A673 (cell line): ENCODE measurements at places on chromosomes 13 and 19. TPM values are rescaled to one million over a fixed set of nuclear protein-coding genes. Genes with fewer than 3 reads are reported as not detected.

GRCh38 chr13:83008212-83008929 lies 873.9 kb downstream of the SLITRK1 start:
- H3K27me3 ChIP-seq = no peaks in the 10 kb centered on the region
- H3K27ac ChIP-seq = no peak overlapping the region
- DNase-seq = no peak
- H3K4me1 ChIP-seq = no peaks in the 10 kb centered on the region
- no peak overlapping the region for H3K4me3 ChIP-seq
- H3K36me3 ChIP-seq = no peaks in the 10 kb centered on the region

EBI3 gene
- 1.5 and 2.0 TPM in 2 replicates for total RNA-seq

GRCh38 chr19:21323000-21323399 lies 6.2 kb downstream of the ZNF708 start:
- peaks cover 19% of the 10 kb centered on the region for H3K36me3 ChIP-seq
- DNase-seq = no peak
- H3K4me3 ChIP-seq = no peak overlapping the region

GRCh38 chr19:16645140-16645539 lies 14.8 kb downstream of the SMIM7 start:
- no peak for DNase-seq
- peaks cover 71% of the 10 kb centered on the region for H3K36me3 ChIP-seq
- no peaks in the 10 kb centered on the region for H3K4me1 ChIP-seq
- no peaks in the 10 kb centered on the region for H3K27me3 ChIP-seq

DNA sequence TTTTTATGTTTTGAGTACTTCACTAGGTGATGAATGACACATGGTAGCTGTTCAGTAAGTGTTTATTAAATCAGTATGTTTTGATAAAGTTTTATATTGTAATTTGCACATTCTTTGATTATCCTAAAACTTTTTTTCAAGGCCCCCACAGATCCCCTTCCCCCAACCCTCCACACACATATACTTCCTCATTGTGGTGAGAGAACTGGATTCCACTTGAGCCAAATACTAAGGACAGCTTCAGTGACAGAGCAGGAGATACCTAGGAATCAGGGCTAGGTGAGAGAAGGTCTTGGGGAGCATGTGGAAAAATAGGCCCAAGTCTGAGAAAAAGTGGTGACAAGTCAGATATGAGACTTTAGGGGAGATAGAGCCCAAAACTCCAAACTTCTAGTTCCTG lies 174.6 kb downstream of the TDRD3 start:
- H3K36me3 ChIP-seq = peaks cover 7% of the 10 kb centered on the region
- H3K4me3 ChIP-seq = no peak overlapping the region
- DNase-seq = no peak
- H3K27me3 ChIP-seq = no peaks in the 10 kb centered on the region
- peaks cover 35% of the 10 kb centered on the region for H3K4me1 ChIP-seq
- peak overlapping the region; percentile 71 for H3K27ac ChIP-seq

SPACA4 gene
- total RNA-seq = not detected in 2 replicates

GRCh38 chr13:77827332-77827731 lies 91.3 kb downstream of the EDNRB start:
- H3K4me3 ChIP-seq = no peak overlapping the region
- no peaks in the 10 kb centered on the region for H3K36me3 ChIP-seq
- H3K27ac ChIP-seq = no peak overlapping the region

DNA sequence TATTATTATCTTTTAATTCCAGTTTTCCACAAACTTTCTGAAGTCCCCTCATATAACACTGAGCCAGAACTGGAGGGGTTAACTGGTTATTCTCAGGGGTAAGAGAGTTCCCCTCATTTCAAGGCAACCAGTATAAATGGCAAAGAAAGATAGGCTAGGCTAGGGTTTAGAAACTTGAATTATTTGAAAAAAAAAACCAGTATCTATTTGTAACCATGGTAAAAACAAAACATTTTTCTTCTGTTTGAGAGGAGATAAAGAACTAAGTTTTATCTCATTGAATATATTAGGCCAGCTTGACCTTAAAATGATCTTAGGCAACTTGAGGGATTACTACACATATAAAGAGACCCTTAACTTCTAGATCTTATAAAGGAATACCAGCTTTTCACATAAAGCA lies 19.6 kb downstream of the SUPT20H start:
- H3K27ac ChIP-seq = no peak overlapping the region
- DNase-seq = no peak
- no peaks in the 10 kb centered on the region for H3K27me3 ChIP-seq
- peaks cover 92% of the 10 kb centered on the region for H3K36me3 ChIP-seq
- H3K4me1 ChIP-seq = no peaks in the 10 kb centered on the region
- H3K4me3 ChIP-seq = no peak overlapping the region

- no peak overlapping the region for H3K27ac ChIP-seq
- peaks cover 11% of the 10 kb centered on the region for H3K36me3 ChIP-seq
- H3K4me1 ChIP-seq = peaks cover 9% of the 10 kb centered on the region
- no peak for DNase-seq
These were observed 3.1 kb downstream of the CCER2 start for GRCh38 chr19:38908911-38909310.

GNA15 gene
- total RNA-seq = 0.26 TPM in 1 of 2 replicates, not detected in the other

PDX1 gene
- not detected in 2 replicates for total RNA-seq

LILRB4 gene
- not detected in 2 replicates for total RNA-seq
